ENCODE measurements at places on chromosomes 6 and 20.

GRCh38 chr20:31549513-31549880, 35.3 kb downstream of the HM13 start:
- no peak for DNase-seq

- DNase-seq, result no peak
These were observed 71.3 kb downstream of the EFHC1 start for GRCh38 chr6:52491203-52492069.

- DNase-seq, result no peak
These were observed 99.4 kb downstream of the EYA4 start for GRCh38 chr6:133340557-133340956.

GRCh38 chr6:46606338-46606737, 46.3 kb downstream of the CYP39A1 start:
- DNase-seq, result no peak

GRCh38 chr20:48728042-48728825, 99.6 kb downstream of the PREX1 start:
- DNase-seq, result no peak

GRCh38 chr20:63978319-63979228, 868 bp downstream of the SAMD10 start:
- DNase-seq, result peak; percentile 82

GRCh38 chr20:59165891-59166709, 2.5 kb downstream of the ZNF831 start:
- no peak for DNase-seq

DNA sequence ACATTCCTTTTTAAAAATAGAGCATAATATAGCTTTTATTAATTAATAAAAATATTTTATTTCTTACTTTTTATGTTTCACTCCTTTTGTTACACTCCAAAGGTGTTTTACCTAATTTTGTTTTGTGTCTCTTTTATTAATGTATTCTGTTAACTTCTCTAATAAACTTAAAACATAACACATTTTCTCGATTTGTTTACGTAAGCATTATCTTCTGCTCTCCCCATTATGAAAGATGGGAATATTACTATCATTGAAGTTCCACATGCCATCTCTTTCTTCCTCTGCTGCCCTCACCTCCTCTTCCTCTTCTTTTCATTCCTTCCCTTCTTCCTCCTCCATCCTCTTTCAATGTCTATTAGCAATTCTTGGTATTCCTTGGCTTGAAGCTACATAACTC, 85.0 kb upstream of the HCRTR2 start:
- DNase-seq, result no peak

DNA sequence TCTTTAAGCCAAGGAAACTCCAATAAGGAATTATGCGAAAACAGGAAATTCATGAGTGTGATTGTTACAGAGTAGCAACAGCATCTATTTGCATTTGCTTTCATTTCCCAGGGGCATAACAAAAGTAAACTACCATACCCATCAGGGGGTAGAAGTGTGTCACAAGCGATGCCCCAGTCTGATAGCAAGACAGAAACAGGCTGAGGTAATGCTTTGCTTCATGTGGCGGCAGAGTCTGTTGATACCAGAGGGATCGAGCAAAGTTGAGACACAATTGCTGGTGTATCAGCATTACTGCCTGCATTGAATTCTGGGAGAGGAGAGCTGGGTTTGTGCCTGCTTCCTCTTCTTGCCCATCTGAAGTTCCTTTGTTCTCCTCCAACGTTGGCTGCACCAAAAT, 51.2 kb upstream of the LYRM2 start:
- no peak for DNase-seq

DNA sequence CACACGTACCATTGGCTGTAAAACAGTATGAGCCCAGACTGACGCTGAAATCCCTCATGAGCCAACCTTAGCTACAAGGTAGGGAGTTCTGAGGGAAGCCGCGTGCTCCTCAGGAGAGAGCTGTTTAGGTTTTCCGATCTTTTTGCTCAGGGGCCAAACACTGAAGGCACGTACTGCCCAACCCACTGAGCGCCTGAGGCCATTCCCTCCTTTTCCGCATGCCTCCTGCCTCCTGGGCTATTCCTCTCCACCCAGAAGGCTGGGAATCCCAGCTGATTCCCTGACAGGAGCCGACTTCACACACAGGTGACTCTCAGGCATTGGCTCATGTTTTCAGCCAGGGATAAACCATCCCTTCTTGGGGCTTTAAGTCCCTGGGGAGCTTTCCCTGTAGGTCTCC, 5.4 kb upstream of the FAM83D start:
- DNase-seq, result no peak

DNA sequence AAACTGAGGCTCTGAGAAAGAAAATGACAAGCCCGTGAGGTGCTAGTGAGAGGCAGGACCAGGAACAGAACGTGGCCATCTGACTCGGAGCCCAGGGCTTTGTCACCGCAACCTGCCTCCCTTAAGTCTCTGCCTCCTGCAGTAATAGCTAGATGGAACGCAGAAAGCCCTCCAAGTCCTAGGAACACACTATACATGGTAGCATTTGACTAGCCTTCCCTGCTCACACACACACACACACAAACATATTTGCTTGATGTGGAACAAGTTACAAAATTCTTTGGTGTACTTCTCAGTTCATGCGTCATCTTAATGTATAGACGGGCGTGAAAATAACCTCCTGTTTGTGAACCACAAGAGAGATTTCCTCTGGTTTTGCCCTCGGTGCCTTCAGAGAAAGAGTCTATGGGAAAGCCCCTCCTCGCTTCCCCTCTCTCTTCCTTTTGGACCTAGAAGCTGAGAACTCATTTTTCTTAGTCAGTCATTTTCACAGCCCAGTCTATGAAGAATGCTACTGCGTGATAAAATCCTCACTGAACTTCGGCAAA, 38.8 kb downstream of the C6orf52 start:
- DNase-seq, result peak; percentile 52
